NCI-H2029 (cell line): ENCODE measurements at places on chromosomes 3 and 15.

- DNase-seq = no peak
These were observed 261.6 kb upstream of the TTC14 start for GRCh38 chr3:180340395-180340794.

DNA sequence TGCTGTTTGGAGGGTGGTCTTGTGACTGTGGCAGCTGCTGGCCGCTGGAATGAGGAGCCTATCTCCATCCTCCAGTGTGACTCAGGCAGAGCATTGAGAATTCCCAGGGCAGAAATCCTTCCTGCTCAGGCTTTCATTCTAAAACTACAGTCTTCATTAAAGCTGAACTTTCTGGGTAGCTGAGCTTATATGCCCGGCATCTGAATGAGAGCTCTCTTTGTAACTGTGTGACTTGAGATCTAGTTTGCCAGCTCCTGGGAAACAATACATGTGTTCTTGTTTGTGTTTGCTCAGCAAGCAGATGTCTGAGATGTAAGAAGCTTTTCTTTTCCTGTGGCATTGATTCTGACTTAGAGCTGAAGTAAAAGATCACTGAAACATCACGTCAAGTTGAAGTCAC, 22.4 kb downstream of the RLBP1 start:
- no peak for DNase-seq

DNA sequence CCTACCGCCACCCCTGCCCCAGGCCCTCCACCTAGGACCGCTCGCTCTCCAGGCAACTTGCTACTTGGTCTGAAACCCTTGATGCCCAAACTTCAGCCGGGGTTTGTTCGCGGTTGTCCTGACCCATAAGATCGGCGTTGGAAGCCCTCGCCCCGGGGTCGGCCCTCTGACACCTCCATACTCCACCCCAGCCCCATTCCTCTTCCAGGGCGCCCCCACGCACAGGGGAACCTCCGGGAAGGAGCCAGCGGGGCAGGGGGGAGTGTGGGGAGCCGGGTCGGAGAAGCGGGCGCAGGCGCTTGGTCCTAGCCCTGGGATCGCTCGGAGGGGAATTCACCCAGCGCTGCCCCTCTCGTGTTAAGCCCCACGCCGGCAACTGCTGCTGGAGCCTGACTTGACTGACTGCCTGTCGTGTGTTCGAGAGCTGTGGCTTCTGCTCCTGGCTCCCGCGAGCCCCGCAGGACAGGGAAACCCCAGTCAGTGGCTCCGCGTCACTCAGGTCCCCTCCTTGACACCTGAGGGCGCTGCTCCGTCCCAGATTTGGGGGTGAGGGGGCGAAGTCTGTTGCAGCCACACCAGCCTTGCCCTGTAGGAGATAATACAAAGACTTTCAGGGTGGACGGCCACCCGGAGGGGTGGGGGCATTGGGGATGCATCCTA, 675 bp downstream of the RYR3 start:
- no peak for DNase-seq

- DNase-seq = no peak
These were observed 17.3 kb downstream of the C3orf18 start for GRCh38 chr3:50550079-50550736.

DNA sequence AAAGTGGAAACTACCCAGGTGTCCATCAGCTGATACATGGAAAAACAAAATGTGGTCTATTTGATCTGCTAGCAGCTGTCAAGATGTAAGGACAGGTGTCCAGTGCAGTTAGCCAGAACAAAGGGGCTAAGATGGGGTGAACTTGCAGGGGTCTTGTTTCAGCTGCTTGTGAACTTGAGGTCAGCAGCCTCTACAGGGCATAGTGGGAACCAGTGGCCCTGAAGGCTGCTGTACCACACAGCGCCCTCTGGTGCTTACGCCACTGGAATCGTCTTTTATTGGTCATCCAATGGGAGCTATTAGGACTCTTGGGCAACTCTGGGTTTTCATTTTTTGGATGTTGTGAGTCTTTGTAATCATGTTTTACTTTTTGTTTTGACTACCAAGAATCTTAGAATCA, 62.2 kb upstream of the CTSH start:
- DNase-seq = no peak

GRCh38 chr3:144317961-144318360, 346.3 kb downstream of the DIPK2A start:
- DNase-seq = no peak

DNA sequence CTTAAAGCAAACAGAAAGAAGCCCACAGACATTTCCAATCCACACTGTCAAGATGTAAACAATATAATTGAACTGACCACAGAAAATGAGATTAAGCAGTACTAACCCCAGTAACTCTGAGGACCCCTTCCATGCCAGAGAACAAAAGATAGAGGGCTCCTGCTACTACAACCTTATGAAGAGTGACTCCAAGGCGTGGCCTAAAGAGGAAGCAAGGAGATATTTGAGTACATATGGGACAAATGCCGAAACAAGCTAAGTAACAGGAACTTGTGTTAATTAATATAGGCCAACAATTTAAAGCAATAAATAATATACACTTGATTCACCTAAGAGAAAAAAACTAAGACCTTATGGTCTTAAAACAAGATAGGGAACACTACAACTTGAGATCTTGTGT, 25.0 kb upstream of the VPS39 start:
- DNase-seq = no peak

- DNase-seq = no peak
These were observed 90.2 kb downstream of the HES1 start for GRCh38 chr3:194225988-194226663.

DNA sequence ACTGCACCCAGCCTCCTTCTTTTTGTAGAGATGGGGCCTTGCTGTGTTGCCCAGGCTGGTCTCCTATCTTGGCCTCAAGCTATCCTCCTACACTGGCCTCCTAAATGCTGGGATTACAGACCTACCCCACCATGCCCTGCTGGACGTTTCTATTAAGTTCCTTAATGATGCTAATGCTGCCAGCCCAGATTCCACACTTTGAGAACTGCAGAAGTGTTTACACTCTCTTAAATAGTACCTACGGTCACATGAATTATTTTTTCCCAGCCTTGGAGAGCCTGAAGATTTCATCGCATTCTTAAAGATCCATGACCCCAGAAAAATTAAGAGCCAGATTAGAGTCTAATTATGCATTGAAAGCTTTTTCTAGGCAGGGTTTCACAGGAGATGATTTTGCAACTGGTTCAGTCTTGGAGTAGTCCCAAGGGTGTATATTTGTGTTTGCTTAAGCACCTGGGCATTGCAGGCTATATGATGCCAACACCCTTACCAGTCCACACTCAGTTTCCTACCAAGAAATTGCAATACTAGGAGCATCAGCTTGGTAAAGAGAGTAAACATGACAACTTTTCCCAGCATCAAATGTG, 36.6 kb downstream of the TM4SF4 start:
- no peak for DNase-seq

- no peak for DNase-seq
These were observed 163.3 kb downstream of the FEZF2 start for GRCh38 chr3:62210011-62210410.

GRCh38 chr15:67838789-67839332, 984 bp downstream of the RNU6-1 start:
- DNase-seq = no peak

DNA sequence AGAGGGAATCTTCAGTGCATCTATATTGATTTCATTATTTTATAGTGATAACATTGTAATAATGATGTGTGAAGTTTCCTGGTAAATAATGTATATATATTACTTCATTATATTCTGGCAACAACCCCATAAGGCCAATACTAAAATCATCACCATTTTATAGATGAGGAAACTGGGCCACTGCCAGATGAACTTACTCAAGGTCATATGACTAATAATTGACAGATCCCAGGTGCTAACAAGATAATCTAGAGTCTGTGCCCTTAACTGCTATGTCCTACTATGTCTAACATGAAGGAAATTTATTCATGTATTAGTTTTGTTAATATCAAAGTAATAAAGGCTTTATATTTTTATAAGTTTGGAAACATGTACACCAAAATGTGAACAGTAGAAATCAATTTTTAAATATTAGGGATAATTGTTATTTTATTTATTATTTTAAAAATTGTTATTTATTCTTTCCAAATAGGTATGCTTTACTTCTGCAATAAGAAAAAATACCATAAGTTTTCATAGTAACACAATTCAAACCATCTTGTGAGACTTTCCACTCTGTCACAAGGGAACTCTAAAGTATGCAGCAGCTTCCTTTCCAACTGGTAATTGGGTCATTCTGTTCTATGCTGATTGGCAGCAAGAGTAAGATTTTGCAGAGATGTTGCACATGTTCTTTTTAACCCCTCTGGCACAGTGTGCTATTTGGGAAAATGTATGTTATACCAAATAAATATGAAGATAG, 90.8 kb upstream of the CMC1 start:
- no peak for DNase-seq

DNA sequence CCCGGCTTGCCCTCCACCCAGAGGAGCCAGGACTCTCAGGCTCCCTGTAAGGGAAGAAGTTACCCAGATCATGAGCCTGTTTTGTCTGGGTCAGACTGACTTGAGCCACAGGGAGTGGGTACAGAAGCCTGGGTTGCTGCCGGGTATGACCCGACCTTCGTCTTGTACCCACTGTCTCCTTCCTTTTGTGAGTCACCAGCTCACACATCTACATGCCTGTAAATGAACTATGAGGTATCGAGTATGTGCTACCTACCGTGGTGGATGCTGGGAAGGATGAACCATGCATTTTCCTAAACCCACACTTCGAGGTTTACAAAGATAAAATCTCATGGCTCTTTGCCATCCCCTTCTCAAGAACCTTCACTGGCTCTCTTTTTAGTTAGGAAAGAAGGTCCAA, 56.9 kb downstream of the CACNA1D start:
- DNase-seq = no peak

DNA sequence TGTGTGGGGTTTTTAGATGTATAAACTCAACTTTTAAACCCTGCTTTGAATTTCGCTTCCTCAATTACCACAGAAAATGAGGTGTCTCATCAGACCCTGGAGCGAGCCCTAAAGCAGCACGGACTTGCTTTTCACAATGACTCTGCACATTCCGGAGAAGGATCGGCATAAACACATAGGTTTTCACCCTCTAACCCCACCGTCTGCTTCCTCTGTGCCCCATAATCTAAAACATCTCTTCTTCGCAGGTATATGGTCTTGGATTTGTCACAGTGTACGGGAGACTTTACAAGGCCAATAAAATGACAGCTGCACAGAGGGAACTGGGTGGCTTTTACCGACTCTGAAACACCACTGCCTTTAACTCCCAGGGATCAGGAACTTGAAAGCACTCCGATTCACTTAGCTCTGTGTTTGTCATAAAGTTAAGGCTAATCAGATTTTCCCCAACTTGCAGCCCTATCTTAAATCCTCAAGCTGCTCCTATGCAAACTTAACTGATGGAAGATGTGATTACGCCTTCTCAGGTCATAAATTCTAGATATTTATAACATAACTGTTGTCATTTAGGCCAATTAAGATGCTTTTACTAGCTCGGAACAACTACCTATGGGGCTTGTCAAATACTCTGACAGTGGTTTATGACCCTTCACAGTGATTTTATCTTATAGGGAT, 133.4 kb upstream of the WNT5A start:
- DNase-seq = no peak

DNA sequence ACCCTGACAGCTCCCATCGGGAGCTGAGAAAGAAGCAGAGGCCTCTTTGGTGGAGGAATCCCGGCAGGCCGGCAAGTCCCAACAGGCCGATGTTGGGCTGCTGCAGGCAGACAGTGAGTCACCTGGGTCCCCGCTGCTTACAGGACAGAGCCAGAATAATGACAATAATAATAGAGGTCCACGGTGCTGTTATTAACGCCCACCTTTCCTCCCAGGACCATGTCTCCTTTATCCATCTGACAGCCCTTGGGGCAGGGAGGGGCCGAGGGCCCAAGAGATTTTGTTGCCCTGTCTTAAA, 29.3 kb upstream of the MAGEF1 start:
- DNase-seq = no peak

GRCh38 chr3:29949131-29949530, 657.3 kb upstream of the TGFBR2 start:
- no peak for DNase-seq

- DNase-seq = no peak
These were observed 18.2 kb upstream of the ZNF639 start for GRCh38 chr3:179304605-179305004.

GRCh38 chr15:82999905-83000671, 11.4 kb downstream of the C15orf40 start:
- DNase-seq = peak; percentile 13

DNA sequence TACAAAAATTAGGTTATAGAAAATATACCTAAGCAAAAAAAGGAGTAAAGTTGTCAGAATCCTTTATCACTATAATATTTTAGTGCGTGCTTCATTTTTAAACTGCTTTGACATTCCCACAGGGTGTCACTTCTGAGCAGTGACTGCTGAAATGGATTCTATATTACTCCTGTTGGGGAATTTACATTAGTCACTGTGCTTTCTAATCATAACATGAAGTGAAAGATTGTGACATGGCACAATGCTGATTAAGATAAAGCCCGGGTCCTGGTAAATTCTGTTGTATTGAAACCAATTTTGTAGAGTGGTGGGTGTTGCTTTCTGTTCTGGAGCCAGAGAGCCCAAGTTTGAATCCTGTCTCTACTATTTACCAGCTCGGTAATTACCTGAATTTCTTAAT, 36.4 kb upstream of the EHHADH start:
- DNase-seq = no peak

DNA sequence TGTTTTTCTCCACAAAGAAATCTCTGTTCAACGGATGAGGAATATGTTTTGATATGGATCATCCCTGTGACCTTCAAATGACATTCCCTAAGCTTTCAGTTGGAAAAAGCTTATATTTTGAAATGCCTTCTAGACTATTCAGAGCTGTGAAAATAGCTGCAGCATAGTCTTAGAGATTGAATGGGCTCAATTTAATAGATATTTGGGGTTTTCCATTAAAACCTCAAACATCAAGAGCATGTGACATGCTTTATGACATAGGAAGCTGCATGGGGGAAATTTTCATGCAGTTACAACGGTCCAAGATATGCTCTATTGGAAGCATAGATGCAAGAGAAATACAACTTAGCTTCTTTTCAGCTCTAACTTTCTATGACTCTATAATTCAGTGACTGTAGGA, 102.8 kb downstream of the LSAMP start:
- DNase-seq = no peak

- DNase-seq = peak; percentile 78
These were observed 1.2 kb downstream of the ERC2 start for GRCh38 chr3:56467108-56467507.

DNA sequence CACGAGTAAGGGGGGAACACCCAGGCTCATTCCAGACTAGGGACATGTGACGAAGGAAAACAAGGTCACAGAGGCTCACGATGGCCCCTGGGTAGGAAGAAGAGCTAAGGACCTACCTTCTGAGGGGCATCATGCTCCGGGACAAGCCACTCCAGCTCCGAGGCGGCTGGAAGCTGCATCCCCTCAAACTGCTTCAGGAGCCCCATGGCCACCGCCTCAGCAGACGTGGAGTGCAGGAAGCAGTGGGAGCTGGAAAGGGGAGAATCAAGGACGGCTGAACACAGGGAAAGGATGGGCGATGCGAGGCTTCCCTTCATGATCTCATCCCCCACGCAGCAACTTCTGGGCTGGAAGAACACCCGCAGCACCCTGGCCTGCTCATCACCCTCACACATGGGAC, 53.5 kb downstream of the RUBCN start:
- DNase-seq = no peak
